Activated naive CD4-positive, alpha-beta T cell treated with Interleukin-2 at 50 U/mL for 16 hours (primary cell): ENCODE measurements at places on chromosomes 4 and X.
A peak's percentile ranks its signal among the peaks of the same experiment; 100 is the strongest.

- no peak for DNase-seq
Measured at GRCh38 chr4:159051245-159052071, 51.4 kb upstream of the RAPGEF2 start.

DNA sequence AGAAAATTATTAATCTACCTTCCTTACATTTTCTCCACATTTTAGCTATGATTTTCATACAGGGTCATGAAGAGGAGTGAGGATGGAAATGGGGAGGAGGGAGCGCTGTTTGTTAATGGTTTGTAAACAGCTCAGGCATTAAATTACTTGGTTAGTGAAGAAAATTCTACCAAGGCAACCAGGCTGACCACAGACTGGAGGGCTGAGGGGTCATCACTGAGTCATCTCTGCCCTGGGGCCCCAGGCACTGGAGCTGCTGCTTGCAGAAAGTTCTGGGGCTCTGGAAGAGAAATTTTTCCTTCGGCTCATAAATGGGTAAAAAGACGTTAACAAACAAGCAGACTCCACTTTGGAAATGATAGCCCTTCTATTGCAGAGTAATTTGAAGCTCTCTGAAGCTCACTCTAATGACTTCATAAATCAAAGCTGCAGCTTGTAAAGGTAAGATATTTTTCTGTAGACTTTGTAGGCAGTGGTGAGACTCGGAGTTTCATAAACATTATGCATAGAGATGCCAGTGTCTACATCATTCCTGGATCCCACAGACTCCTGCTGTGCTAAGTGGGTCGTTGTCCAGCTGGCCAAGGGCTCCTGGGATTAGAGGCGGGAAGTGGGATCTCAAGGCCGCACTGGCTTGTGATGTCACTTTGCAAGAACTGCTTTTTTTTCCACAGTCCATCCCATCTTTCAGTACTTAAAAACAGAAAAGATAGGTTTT is 159.6 kb downstream of the PTTG2 start:
- DNase-seq: no peak

DNA sequence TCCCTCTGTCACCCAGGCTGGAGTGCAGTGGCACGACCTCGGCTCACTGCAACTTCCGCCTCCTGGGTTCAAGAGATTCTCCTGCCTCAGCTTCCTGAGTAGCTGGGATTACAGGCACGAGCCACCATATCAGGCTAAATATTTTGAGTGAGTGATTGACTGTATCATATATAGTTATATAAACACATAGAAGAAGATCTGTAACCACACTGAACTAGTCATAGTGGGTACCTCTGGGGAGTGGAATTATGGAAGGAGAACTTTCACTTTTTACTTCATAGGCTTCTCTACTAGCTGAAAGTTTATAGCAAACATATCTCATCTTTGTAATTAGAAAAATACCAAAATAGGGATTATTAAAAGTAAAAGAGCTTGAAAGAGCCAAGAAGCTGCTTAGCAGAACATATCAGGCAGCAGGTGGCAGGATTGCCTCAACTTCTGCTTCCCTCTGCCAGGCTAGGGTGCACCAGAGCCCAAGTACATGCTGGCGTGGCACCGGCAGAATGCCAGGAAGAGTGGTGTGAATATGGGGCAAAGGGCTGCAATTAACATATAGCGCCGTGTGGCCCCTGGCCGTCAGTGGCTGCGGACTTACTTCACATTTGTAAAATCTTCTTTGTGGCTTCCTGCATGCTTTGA is 39.5 kb upstream of the CD40LG start:
- DNase-seq: peak; percentile 65

DNA sequence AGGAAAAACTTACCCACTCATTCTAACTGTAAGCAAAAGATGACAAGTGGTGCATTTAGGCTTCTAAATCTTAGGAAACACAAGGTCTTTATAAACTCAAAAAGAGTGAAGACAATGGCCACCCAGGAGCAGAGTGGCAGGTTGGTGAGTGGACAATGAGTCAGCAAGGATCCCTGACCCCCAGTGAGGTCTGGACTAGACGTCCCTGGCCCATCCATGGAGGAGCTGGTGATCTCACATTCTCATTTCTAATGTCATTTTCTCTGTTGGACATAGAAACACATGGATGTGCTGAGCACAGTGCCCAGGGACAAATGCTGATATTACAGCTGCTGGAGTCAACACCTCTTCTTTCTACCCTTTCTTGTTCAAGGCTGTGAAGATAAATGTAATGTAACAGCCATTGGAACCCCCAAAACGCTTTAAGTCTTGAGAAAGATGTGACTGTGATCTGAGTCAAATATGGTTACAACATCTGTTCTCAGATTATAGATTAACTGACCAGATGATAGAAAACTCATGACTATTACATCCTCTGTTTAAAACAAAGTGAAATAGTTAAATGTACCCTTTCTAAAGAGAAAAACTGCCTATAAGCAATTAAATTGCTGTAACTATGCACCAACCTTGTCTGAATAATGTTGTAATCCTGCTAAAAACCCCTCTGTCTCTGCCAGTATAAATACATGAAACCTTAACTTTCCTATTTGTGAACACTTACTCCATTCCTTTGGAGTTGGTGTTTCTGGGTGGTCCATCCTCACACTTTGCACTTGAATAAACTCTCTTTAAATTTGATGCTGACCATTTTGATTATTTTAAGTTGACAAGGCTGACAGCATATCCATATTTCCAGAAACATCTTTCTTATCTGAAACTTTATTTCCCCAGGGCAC is 92.7 kb downstream of the USP46 start:
- DNase-seq: no peak

GRCh38 chr4:102586644-102587021 is 85.5 kb downstream of the NFKB1 start:
- DNase-seq: peak; percentile 41

- DNase-seq: no peak
Measured at GRCh38 chrX:24343719-24344118, 16.7 kb upstream of the SUPT20HL1 start.

DNA sequence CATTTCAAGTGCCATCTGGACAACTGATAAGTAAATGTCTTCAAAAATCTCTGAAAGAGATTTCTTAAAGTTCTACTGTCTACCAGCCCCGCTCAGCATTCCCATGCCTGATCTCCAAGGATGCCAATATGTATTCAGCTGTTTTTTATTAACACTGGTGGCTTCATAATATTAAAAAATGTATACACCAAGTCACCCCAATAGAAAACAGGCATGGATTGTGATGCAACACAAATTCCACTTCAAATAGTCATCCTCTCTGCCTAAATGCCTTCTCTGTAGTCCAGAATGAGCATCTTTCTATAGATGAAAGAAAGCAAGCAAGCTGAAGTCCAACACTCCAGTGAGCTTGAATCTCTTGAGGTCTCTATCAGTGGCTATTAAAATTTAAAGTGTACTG is 152.2 kb upstream of the PPARGC1A start:
- no peak for DNase-seq

DNA sequence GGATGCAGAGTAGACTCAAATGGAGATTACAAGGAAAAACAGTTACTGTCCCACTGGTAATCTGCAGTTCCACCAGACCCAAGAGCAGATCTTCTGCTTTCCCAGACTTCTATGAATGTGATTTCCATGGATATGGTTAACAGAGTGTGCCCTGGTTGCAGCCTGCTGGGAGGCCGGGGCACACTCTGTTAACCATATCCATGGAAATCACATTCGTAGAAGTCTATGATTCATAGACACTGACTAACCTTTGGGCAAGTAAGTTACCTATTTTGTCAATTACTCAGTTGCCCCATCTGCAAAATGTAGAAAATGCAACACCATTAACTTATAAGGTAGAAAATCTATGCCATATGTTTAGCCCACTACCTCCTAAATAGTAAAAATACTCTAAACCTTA is 443.1 kb upstream of the PITX2 start:
- DNase-seq: no peak

- no peak for DNase-seq
Measured at GRCh38 chrX:133670383-133670782, 255.1 kb upstream of the GPC4 start.

GRCh38 chrX:84221181-84221580 is 33.2 kb upstream of the RPS6KA6 start:
- no peak for DNase-seq

DNA sequence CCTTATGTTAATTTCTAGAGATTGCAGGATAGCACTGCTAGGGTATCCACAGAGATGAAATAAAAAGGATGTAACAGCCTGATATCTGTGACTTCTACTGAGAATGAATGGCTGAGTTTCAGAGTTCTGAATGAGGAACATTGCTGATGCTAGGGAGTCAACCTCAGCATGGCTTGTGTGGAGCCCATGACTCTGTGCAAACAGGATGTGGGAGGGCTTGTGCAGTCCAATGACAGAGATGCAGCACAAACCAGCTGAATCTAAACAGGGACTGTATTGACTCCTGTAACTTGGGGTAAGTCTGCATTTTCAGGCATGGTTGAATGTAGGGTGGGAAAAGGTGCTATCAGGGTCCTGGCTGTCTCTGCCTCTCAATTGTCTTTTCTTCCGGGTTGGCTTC is 5.3 kb upstream of the RASL11B start:
- DNase-seq: no peak

DNA sequence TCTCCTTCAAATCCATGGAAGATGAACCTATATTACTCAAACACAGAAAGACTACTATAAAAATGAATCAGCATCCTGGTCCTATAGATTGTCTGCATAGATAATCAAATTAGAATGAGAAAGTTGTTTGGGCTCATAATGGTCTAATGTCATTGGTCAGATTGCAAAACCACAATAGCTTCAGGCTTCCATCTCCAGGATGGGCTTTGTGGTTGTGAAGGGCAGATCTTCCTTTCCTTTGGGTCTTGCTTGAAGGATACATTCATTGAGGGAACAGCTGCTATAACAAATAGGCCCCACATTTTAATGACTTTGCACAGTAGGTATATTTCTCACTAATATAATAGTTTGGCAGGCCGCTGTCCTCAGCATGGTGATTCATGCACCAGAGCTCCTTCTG is 94.3 kb downstream of the REPS2 start:
- no peak for DNase-seq

GRCh38 chr4:24858550-24858949 is 54.3 kb downstream of the CCDC149 start:
- no peak for DNase-seq

GRCh38 chr4:114562176-114562904 is 36.3 kb upstream of the UGT8 start:
- no peak for DNase-seq

DNA sequence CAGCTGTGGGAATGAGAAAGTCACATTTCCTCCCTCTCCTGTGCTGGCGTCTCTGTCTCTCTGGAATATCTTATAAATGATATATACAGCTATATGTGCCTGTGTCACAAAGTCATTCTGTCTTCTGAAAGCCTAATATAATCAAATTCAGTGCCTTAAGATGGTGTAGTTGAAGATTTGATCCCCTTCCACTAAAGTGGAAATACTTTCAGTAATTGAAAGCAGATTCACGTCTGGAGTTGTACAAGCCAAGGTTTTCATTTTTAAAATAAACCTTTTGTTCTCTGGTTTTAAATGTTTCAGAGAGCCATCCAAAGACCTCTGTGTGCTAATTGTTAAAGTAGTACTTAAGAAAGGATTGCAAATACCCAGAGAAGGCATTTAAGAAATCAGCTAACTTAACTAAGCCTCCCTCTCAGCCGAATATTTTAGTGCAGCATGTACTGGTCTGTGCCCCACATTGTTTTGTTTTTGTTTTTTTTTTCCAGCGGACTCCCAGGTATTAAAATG is 206.8 kb downstream of the TENM3 start:
- DNase-seq: no peak

DNA sequence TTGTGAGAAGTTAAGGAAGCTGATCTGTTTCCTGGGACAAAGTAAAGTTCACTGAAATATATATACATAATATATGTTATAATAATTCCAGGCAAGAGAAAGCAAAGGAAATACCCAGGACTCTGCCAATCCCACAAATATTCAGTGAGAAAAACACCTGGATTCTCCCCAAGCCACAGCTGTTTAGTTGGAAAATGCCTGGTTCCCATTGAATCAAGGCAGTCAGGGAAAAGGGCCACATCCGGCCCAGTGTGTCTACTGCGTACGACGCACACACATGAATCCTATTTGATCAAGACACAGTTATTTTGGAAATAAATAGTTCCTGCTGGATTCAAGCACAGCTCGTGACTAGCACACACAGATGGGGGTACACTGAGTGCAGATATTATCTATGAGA is 6.3 kb upstream of the DCHS2 start:
- DNase-seq: no peak
